ENCODE measurements at places on chromosomes 3 and 15.

GRCh38 chr3:56314842-56315241 is 153.4 kb downstream of the ERC2 start:
- no peak for DNase-seq

DNA sequence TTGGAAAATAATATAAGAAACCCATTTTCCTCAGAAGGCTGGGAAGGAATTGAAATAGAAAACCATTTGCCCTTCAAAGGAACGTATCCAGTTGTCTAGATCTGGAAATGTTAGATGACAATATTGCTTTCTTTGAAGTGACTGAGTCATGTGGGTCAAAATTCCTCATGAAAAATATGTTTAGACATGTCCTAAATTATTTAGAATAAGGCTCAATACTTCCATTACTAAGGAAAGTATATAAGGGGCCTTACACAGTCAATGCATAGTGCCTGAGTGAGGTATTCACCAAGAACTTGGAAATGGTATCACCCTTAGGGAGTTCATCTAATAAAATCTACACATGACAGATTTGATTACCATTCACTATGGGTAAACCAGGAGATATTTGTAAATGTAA is 619.8 kb upstream of the KCNMB2 start:
- no peak for DNase-seq

DNA sequence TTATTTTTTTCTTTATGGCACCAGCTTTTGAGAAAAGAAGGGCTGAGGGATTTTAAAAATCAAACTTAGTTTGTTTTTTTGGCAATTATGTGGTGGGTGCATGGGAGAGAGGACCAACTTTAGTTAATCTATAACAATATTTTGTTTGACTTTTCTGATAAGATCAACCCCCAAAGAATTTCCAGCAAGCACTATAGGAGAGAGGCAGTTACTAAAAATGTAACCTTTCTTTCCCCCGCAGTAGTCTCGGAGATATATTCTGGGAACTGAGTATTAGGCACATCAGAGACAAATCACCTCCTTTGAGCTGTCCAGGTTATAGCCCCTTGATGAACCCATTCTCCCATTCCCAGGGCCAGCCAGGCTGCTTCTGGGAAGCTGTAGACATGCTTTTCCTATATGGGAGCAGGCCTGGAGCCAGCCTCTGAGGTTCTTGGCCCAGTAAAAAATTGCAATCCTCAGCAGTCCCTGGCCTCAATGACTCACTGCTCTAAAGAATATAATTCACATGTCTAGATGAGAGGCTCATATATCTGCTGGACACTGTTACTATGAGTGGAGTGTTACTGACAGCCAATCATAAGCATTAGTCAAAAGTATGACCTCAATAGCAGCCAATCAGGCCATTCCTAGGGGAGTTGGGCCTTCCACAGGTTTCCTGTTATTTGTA is 138.3 kb upstream of the AGBL1 start:
- no peak for DNase-seq

- no peak for DNase-seq
Measured at GRCh38 chr3:188631291-188632010, 477.5 kb downstream of the LPP start.

GRCh38 chr3:56019490-56020146 is 448.6 kb downstream of the ERC2 start:
- DNase-seq: no peak

GRCh38 chr3:80331494-80332170 is 563.8 kb upstream of the ROBO1 start:
- DNase-seq: no peak

Measured in stimulated activated naive CD4-positive, alpha-beta T cell (primary cell).